ENCODE measurements at places on chromosomes 2 and 18. TPM values are rescaled to one million over a fixed set of nuclear protein-coding genes. Genes with fewer than 3 reads are reported as not detected.

DNA sequence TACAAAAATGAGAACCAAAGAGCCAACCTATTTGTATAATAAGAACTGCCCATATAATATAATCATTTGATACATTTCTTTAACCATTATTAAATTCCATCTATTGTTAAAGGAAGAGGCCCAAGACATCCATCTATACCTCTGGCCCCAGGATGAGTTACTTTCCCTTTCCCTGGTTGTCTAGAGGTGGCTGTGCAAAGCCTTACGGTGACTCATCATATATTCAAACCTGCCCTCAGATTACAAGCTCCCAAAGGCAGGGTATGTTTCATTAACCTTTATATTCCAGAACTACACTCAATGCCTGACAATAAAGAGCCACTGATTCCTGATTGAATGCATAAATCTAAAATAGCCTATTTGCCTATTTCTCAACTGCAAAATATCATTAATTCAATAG lies 105.8 kb upstream of the PID1 start:
- H3K36me3 ChIP-seq, result peaks cover under 1% of the 10 kb centered on the region
- H3K4me1 ChIP-seq, result no peaks in the 10 kb centered on the region
- H3K27ac ChIP-seq, result no peak overlapping the region
- DNase-seq, result no peak
- no peaks in the 10 kb centered on the region for H3K27me3 ChIP-seq

DNA sequence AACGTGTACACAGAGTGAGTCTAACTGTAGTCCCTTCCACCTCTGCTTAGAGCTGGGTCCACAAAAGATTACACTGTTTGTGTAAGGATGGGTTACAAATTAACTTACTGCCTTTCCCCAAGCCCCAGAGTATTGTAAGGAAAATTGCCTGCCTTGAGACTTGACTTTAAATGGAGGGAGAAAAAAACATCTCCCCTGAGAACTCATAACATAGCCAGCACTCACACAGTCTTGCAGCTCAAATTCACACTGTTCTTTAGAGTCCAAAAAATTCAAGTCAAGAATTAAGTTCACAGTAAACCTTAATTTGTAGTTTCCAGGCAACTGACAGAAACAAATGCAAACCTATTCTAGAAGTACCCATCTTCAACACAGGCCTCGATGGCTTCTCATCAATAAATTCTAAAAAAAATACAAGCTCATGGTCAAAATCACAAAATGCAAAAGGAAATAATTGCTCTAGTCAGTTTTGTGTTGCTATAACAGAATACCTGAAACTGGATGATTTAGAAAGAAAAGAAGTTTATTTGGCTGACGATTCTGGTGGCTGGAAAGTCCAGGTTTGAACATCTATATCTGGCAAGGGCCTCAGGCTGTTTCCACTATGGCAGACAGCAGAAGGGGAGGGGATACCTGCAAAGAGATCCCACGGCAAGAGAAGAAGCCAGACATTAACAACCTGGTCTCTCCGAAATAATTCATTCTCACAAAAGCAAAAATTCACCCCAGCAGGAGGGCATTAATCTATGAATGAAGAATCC lies 34.6 kb upstream of the TMEM17 start:
- H3K4me1 ChIP-seq, result peaks cover 11% of the 10 kb centered on the region
- H3K27ac ChIP-seq, result no peak overlapping the region
- H3K4me3 ChIP-seq, result no peak overlapping the region
- DNase-seq, result no peak

The ANO7 gene
- 3.2 TPM for total RNA-seq

The MOCOS gene
- 2.6 TPM for total RNA-seq

The GPR39 gene
- 0.25 TPM for total RNA-seq

The SLC38A11 gene
- not detected for total RNA-seq

Measured in neural crest cell (in vitro differentiated cells).